ENCODE measurements at places on chromosomes 7 and 10. TPM values are rescaled to one million over a fixed set of nuclear protein-coding genes. Genes with fewer than 3 reads are reported as not detected.

- DNase-seq, result no peak
- no peaks in the 10 kb centered on the region for H3K36me3 ChIP-seq
- H3K27me3 ChIP-seq, result no peaks in the 10 kb centered on the region
- H3K4me1 ChIP-seq, result no peaks in the 10 kb centered on the region
Measured at GRCh38 chr7:31563522-31563921, 49.6 kb downstream of the ITPRID1 start.

GRCh38 chr10:1117651-1118050 is 61.5 kb downstream of the WDR37 start:
- H3K27ac ChIP-seq, result no peak overlapping the region
- peaks cover 97% of the 10 kb centered on the region for H3K36me3 ChIP-seq
- H3K4me3 ChIP-seq, result no peak overlapping the region

GRCh38 chr7:130881091-130881798 is 147.2 kb upstream of the KLF14 start:
- H3K4me3 ChIP-seq, result no peak overlapping the region
- H3K27ac ChIP-seq, result peak overlapping the region; percentile 46
- DNase-seq, result no peak
- no peaks in the 10 kb centered on the region for H3K27me3 ChIP-seq
- H3K36me3 ChIP-seq, result peaks cover 58% of the 10 kb centered on the region

DNA sequence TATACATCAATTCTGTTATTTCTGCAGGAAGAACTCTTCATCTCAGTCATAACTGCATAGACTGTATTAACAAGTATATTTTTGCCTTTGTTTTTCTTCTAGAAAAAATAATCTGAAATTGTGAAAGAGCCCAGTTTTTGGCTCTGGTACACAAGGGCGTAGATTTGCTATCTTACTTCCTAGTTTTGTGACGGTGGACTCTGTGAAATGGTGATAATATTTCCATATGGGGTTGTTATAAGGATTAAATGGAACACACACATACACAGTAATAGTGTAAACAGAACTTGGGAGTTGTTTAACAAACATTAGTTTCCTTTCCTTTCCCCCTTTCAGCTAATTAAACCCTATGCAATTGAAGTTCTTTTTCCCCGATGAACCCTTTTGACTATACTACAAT is 108.7 kb downstream of the MKLN1 start:
- H3K27me3 ChIP-seq, result no peaks in the 10 kb centered on the region
- H3K36me3 ChIP-seq, result peaks cover 50% of the 10 kb centered on the region
- no peak for DNase-seq
- no peak overlapping the region for H3K4me3 ChIP-seq
- no peak overlapping the region for H3K27ac ChIP-seq
- peaks cover 13% of the 10 kb centered on the region for H3K4me1 ChIP-seq

- no peak overlapping the region for H3K27ac ChIP-seq
- no peak overlapping the region for H3K4me3 ChIP-seq
- no peak for DNase-seq
- no peaks in the 10 kb centered on the region for H3K36me3 ChIP-seq
Measured at GRCh38 chr7:31000161-31000693, 36.5 kb downstream of the GHRHR start.

DNA sequence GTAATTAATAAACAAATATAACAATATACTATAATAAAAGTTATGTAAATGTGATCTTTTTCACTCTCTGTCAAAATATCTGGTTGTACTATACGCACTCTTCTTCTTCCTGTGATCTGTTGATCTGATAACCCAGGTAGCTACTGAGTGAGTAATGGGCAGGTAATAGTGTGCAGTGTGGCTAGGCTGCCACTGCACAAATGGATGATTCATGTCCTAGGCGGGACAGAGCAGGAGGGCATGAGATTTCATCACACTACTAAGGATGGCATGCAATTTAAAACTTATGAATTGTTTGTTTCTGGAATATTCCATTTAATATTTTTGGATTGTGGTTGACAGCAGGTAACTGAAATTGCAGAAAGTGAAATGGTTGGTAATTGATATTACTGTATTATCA is 44.5 kb downstream of the TAS2R16 start:
- no peak for DNase-seq
- H3K4me3 ChIP-seq, result no peak overlapping the region
- no peaks in the 10 kb centered on the region for H3K27me3 ChIP-seq
- no peak overlapping the region for H3K27ac ChIP-seq

DNA sequence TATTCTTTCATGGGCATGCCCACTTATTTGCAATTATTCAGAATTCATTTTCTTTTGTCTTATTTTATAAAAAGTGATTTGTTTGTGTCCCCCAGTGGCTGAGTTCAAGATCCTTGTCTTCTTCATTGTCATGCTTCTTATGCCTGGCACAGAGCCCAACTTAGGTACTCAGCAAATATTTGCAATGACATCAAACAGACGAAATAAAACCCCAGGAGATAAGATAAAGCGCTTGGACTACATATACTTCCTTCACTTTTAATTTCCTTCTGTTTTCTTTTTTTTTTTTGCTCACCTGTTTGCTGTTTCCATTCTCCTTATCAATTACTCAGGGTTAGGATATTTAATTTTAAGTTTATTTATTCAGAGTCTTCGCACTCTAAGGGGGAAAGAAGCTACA is 225.0 kb downstream of the SDHAF3 start:
- no peaks in the 10 kb centered on the region for H3K4me1 ChIP-seq
- no peak for DNase-seq

The LRRC61 gene
- 11.6 TPM for total RNA-seq

DNA sequence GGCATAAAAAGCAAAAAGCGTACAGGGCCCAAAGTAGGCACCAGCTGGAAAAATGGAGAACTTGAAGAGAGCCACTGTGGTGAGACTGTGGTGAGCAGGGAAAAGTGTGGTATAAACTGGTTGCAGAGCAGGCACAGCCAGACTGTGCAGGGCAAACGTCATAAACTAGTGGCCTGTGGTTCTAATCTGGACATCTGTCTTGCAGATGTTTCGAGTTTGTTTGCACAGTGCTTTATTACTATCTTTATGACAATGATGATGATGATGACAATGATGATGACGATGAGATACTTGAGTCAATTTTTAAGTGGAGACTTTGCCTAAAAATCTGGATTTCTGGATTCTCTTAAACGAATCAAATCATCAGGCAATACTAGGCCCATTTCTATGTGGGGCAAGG is 45.7 kb downstream of the SEMA3C start:
- no peaks in the 10 kb centered on the region for H3K4me1 ChIP-seq
- no peaks in the 10 kb centered on the region for H3K27me3 ChIP-seq
- H3K36me3 ChIP-seq, result no peaks in the 10 kb centered on the region
- no peak overlapping the region for H3K4me3 ChIP-seq
- no peak overlapping the region for H3K27ac ChIP-seq
- no peak for DNase-seq

DNA sequence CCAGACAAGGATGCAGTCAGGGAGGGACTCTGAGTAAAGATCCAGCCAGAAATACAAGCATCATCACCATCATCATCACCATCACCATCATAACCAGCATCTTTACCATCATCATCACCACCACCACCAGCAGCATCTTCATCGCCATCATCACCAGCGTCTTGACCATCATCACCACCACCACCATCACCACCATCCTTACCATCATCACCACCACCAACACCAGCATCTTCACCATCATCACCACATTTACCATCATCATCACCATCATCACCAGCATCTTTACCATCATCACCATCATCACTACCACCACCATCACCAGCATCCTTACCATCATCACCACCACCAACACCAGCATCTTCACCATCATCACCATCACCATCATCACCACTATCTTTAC is 44.1 kb upstream of the CPXM2 start:
- H3K36me3 ChIP-seq, result no peaks in the 10 kb centered on the region
- no peaks in the 10 kb centered on the region for H3K4me1 ChIP-seq
- no peak for DNase-seq
- H3K27ac ChIP-seq, result no peak overlapping the region
- no peaks in the 10 kb centered on the region for H3K27me3 ChIP-seq

Data from stomach (tissue), 19 donors.